ENCODE measurements at places on chromosomes 2 and 18. TPM values are rescaled to one million over a fixed set of nuclear protein-coding genes. Genes with fewer than 3 reads are reported as not detected.

Gene IL1RL1
- not detected for polyA plus RNA-seq

Gene C2orf15
- 2.2 TPM for polyA plus RNA-seq

Gene LYG2
- 0.51 TPM for polyA plus RNA-seq

DNA sequence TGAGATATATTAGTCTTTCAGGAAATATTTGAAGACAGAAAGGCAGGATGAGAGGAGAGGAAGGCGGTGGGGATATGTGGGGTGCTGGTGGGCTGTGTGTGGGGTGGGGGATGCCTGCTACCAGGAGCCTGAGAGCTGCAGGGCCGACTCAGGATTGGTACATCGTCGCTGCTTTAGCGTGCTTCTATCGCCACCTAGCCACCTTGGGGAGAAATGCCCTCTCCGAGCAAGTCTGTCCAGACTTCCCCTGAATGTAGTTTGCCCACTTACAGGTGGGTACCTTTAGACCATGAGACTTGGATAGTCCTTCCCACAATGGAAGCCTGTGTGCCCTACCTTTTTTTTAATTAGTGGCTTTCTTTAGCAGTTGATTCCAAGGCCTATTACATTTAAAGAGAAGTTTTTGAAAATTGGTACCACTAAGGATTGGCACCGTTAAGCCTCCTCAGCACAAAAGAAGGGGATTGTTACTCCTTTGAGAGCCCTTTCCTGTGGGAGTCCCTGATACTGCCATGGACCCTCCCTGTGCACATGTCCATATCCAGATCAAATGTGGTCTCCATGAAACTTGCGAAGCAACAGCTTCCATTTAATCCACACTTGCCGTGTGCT lies 114.1 kb upstream of the NDUFV2 start:
- peaks cover 3% of the 10 kb centered on the region for H3K4me1 ChIP-seq
- H3K27ac ChIP-seq: no peak overlapping the region
